Left lung (tissue), 14 donors: ENCODE measurements at places on chromosomes 3 and 15. TPM values are rescaled to one million over a fixed set of nuclear protein-coding genes. Genes with fewer than 3 reads are reported as not detected.

DNA sequence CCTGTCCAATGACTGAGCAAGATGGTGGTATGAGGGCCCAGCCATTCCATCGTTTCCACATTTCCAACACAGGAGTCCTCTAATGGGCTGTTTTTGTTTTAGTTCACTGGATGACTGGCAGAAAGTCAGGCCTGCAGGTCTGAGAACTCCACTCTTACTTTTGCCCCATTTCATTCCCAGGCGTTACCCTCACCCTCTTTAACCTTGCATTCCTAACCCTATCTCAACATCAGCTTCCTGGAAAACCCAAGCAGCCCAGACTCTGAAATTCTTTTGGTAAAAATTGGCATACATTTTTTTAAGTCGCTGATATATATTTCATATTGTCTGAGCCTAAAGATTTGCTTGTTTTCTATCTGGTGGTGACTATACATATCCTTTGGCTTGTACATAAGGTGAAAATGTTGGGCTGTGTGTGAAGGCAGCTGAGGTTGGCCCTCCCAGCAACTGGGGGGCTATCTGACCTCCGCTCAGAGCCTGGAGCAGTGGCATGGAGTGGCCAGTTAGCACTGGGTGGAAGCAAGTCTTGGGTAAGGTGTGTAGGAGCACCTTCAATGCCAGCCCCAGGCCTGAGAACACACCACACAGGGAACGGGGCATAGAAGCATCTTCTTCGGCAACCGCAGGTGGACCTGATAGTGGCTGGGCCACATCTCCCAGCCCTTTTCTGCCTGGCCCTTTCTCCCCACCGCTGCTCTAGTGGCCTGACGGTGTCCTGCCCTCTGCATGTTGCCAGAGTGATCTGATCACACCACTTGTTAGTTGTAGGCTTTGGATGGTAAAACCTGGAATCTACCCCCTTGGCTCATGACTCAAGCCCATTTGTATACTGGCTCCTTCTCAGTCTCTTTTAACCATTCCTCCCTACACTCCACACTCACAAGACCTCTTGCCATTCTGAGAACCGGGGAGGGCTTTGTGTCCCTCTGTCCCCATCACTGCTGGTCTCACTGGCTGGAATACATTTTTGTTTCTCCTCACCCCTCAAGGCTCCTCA, 50.0 kb downstream of the AMOTL2 start:
- no peak for DNase-seq

- DNase-seq: no peak
Measured at GRCh38 chr3:11703146-11703545, 59.4 kb upstream of the VGLL4 start.

Gene CPNE9
- 0.40 TPM for polyA plus RNA-seq

- DNase-seq: no peak
Measured at GRCh38 chr3:159187232-159187631, 385.4 kb downstream of the MFSD1 start.
